ENCODE measurements at places on chromosomes 3 and 15.

DNA sequence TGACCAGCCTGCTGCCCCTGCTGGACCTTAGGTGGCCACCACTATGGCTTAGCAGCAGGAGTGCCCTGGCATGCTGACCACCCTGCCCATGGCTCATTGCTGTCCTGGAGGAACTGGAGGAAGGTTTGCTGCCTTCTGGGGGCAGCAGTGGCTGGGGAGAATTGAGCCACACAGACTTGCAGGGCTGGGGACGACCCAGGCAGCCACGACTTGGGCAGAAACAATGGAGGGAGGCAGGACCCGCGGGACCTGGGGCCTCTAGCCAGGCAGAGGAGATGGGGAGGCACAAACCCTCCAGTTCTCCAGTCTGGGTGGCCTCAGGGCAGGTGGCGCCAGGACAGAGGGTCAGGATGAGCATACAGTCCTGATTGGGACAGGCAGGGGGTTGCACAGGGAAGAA lies 32.8 kb downstream of the ADAMTS7 start:
- no peak for DNase-seq

GRCh38 chr15:45635191-45635638 lies 386 bp downstream of the SQOR start:
- DNase-seq: peak; percentile 69

- DNase-seq: no peak
These were observed 39.8 kb downstream of the GRAMD1C start for GRCh38 chr3:113878403-113878802.

GRCh38 chr3:53613125-53613524 lies 118.7 kb downstream of the CACNA1D start:
- DNase-seq: no peak

- no peak for DNase-seq
These were observed 16.0 kb upstream of the MYO1E start for GRCh38 chr15:59388670-59389069.

GRCh38 chr3:124362455-124362854 lies 367.8 kb upstream of the UMPS start:
- no peak for DNase-seq

DNA sequence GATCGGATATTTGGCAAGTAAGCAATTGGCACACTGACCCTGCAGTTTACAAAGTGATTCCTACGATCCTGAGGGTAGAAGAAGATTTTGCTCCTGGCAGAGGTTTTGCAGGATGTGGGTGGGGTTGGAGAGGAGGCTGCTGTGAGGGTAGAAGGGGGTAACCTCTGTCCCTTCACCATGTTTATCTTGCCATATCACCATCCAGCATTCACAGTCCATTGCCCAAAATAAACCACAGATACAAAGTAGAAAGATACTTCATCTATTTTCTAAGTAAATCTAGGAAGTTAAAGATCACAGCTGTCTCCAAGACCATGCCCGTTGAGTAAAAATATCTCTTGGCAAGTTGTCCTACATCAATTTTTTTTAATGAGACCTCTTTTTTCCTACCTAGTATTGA lies 51.6 kb downstream of the LIPC start:
- DNase-seq: no peak

- no peak for DNase-seq
These were observed 95.8 kb upstream of the TGFBR2 start for GRCh38 chr3:30510596-30510995.

DNA sequence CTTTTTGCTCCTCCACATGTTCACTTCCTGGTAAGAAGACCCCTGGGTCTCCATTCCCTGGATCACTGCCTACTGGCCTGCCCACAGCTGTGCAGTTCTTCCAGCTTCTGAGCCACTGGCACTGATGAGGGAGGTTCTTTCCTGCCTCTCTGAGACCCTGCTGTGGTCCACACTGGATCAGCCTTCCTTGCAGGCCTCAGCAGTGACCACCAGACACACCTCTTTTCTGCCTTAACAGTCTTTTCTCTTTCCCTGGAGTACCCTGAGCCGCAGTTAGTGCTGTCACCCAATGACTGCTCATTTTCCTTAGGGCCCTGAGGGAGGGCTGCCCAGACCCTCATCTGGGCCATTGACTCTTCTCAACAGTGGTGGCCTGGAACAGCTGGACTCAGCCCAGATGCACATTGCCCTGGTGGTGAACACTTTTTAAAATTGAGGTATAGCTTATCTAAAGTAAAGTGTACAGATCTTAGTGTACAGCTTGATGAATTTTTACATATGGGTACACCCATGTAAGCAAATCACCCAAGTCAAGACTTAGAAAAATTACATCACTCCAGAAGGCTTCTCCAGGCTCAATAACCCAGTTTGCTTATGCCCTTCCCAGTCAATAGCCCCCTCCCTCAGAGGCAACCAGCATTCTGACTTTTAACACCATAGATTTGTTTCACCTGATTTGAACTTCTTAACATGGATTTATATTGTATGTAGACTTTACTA lies 32.8 kb upstream of the C3orf80 start:
- DNase-seq: no peak

GRCh38 chr3:183699238-183699947 lies 1.8 kb downstream of the YEATS2 start:
- DNase-seq: no peak

- no peak for DNase-seq
These were observed 34.6 kb downstream of the ZNF589 start for GRCh38 chr3:48275287-48276027.

- DNase-seq: no peak
These were observed 297.7 kb upstream of the CHRM5 start for GRCh38 chr15:33670567-33670966.

GRCh38 chr3:23004971-23005370 lies 198.2 kb upstream of the UBE2E2 start:
- DNase-seq: no peak

GRCh38 chr3:150483226-150483625 lies 63.1 kb downstream of the SERP1 start:
- DNase-seq: no peak

GRCh38 chr3:31132132-31132769 lies 237.8 kb upstream of the GADL1 start:
- DNase-seq: peak; percentile 18

GRCh38 chr3:7346364-7346763 lies 485.4 kb downstream of the GRM7 start:
- no peak for DNase-seq

DNA sequence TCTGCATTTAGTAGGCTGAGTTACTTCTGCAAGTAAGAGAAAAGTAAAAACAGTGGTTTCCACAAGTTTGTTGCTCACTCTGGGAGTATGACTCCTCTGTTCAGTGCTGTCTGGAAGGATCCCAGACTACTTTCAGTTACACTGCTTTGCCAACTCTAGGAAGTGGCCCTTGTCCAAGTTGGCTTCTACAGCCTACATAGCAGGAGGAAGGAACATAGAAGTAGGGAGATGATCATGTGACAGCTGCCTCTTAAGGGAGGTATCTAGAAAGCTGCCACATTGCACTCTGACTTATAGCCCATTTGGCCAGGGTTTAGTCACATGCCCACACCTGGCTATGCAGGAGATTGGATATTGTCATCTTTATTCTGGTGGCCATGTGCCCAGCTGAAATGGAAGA lies 298.1 kb downstream of the NSUN3 start:
- DNase-seq: no peak

DNA sequence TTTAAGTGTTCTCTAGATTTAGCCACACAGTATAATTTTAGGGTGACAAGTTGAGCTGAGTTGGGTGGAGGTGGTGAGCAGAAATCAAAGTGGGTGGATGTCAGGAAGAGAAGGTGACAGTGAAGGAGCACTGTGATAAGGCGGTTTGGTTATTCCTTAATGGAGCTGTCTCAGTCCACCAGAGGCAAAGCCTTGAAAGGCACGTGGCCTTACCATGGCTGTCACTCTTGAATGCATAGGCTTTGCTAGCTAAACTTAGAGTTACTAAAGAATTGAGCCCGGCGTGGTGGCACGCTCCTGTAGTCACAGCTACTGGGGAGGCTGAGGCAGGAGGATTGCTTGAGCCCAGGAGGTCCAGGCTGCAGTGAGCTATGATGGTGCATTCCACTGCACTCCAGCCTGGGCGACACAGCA lies 560 bp upstream of the TTLL13 start:
- no peak for DNase-seq

- DNase-seq: no peak
These were observed 20.1 kb downstream of the LRRC2 start for GRCh38 chr3:46545818-46546630.

- no peak for DNase-seq
These were observed 66.7 kb downstream of the ARHGAP31 start for GRCh38 chr3:119360736-119361462.

- DNase-seq: peak; percentile 31
These were observed 156.7 kb upstream of the MEF2A start for GRCh38 chr15:99409097-99409473.

DNA sequence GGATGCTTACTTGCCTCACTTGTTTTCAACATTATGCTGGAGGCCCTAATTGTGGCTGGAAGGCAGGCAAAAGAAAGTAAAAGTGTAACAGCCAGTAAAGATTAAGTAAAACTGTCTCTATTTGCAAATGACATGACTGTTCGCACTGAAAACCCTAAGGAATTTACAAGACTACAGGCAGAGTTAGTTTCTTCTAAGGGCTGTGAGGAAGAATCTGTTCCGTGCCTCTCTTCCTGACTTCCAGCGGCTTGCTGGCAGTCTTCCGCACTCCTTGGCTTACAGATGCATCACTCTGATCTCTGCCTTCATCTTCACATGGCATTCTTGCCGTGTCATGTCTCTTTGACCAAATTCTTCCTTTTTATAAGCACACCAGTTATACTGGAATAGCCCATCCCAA lies 86.1 kb downstream of the DLG1 start:
- no peak for DNase-seq

DNA sequence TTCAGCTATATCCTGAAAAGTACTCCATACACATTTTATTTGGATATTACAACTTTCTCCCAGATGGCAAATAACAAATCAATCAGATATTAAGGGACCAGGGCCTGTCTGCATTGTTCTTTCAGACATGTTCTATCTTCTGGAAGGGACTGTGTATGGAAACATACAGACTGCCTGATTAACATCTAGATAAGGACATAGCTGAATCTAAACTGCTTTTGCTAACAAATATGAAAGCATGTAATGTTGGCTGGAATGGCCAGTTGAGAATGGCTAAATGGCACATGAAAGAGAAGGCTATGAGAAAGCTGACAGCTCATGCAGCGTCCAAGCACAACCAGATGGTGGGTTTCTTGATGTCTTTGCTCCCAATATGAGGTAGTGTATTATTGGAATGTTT lies 149.4 kb downstream of the CFAP20DC start:
- no peak for DNase-seq

DNA sequence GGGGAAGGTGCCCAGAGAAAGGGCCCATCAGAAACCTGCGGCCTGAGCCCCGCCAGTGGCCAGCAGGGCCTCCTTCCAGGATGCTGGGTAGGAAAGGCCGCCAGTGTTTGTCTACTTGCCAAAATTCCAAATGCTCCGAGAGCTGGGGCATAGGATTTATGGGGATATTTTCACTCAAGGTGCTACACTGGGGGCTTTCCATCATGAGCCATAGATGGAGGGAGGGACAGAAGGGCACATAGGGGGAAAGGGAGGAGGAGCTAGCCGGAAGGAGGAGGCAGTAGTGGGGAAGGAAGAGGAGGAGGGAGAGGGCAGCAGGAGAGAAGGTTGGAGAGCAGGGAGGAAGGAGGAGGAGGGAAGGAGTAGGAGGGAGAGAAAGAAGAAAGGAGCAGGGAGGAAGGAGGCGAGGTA lies 494.7 kb upstream of the PROK2 start:
- DNase-seq: no peak

GRCh38 chr3:52262447-52262846 lies 16.0 kb downstream of the WDR82 start:
- DNase-seq: no peak

GRCh38 chr3:47323431-47324277 lies 40.9 kb downstream of the KLHL18 start:
- no peak for DNase-seq

GRCh38 chr3:101268971-101269671 lies 51.3 kb downstream of the IMPG2 start:
- no peak for DNase-seq

GRCh38 chr15:38745126-38745525 lies 180.5 kb upstream of the RASGRP1 start:
- DNase-seq: no peak

DNA sequence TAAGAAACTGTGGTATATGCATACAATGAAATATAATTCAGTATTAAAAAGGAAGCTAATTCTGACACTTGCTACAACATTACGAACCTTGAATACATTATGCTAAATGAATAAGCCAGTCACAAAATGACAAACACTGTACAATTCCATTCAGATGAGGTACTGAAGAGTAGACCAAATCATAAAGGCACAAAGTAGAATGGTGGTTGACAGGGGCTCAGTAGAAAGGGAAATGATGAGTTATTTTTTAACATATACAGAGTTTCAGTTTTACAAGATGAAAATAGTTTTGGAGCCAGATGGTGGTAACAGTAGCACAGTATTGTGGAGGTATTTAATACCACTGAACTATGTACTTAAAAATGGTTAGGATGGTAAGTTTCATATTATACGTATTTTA lies 254.6 kb upstream of the RBMS3 start:
- DNase-seq: no peak

GRCh38 chr3:150372320-150372719 lies 35.8 kb upstream of the TSC22D2 start:
- DNase-seq: no peak

GRCh38 chr3:68479779-68480178 lies 452.6 kb downstream of the TAFA4 start:
- DNase-seq: no peak

GRCh38 chr3:95387242-95388021 lies 1324.6 kb downstream of the NSUN3 start:
- DNase-seq: no peak

DNA sequence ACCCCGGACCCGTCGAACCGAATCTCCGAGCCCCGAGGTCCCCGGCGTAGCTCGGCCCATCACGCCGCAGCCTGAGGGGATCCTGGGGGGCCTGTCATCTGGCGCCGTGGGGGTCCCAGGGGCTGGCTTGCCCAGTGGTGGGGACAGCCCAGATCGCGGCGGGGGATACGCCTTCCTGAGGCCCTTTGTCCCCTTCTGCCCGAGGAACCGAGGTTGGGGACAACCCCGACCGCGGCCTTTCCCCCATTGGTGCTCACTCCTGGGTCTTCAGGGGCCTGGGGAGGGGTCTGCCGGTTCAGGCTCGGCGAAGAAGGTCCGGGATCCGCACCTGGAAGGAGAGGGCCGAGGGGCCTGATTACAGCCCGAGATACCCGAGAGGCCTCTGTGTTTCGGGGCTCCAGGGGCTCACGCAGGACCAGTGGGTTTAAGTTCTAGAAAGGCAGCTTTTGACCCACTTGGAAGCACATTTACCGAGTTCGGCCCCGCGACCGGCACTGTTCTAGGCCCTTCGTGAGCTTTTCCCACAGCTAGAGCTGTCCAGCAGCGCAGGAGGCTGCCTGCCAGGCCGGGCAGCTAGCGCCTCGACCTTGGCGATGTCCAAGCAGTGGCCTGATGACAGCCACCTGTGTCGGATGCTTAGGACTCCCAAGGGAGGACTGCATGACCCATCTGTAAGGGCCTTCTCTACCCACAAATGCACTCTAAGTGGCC lies 504 bp downstream of the ABHD2 start:
- DNase-seq: no peak
